ENCODE measurements at places on chromosomes 7 and 10.
A peak's percentile ranks its signal among the peaks of the same experiment; 100 is the strongest.

DNA sequence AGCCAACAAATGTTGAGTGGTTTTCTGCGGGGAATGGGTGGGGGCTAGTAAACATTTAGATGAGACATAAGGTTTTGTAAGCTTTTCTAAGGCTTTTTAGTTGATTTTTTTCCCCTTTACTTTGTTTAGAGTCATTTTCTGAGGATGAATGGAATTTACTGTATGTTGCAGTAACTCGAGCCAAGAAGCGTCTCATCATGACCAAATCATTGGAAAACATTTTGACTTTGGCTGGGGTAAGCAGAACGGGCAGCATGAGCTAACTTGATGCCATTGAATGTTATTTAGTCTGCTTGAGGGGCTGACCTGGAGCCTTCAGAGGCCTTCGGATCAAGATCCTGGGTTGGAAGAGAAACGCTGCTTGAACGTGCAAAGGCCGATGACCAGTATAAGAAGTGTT is 37.3 kb downstream of the FBH1 start:
- DNase-seq = no peak

- DNase-seq = peak; percentile 91
Observed at GRCh38 chr7:47327698-47328391, 254.1 kb downstream of the TNS3 start.

- peak; percentile 78 for DNase-seq
Observed at GRCh38 chr10:71773221-71773971, at the start of gene VSIR. TSS of gene VSIR (minus strand) at chr10:71773520. CDS start at chr10:71773439, 81 bp downstream.

GRCh38 chr7:67452516-67453026 is 455.9 kb downstream of the TYW1 start:
- no peak for DNase-seq

GRCh38 chr7:2403718-2404648 is 572 bp downstream of the CHST12 start:
- DNase-seq = peak; percentile 49

DNA sequence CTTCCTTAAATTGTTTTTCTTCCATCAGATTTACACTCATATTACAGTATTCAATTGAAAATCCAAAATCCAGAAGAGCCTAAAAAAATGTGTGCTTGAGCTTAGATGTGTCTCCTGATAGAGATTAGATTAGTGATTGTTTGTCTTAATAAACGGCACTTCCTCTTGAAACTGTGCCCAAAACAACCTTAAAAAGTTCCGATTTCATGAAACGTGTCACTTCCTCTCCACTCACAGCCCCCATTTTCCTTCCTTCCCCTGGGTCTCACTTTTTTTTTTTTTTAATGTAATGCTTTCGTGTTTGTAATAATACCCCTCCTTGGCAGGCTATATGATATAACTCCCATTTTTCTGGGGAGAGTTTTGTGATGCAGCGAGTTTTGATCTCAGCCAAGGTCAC is 114.8 kb upstream of the ADO start:
- no peak for DNase-seq

GRCh38 chr7:50828116-50828515 is 45.4 kb upstream of the GRB10 start:
- DNase-seq = no peak
